Pons (tissue), 1 donor: ENCODE measurements at places on chromosomes 13 and 19.

DNA sequence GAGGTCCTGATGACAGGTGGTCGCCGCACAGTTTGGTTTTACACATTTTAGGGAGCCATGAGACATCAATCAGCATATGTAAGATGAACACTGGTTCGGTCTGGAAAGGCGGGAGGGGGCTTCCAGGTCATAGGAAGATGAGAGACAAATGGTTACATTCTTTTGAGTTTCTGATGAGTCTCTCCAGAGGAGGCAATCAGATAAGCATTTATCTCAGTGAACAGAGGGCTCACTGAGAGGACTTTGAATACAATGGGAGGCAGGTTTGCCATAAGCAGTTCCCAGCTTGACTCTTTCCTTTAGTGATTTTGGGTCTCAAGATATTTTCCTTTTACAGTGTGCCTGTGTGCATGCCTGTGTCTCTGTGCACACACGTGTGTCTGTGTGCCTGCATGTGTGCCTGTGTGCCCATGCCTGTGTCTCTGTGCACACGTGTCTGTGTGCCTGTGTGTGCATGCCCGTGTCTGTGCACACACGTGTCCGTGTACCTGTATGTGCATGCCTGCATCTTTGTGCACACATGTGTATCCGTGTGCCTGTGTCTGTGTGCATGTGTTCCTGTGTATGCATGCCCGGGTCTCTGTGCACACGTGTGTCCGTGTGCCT lies 35.5 kb upstream of the TMEM255B start:
- DNase-seq: no peak

DNA sequence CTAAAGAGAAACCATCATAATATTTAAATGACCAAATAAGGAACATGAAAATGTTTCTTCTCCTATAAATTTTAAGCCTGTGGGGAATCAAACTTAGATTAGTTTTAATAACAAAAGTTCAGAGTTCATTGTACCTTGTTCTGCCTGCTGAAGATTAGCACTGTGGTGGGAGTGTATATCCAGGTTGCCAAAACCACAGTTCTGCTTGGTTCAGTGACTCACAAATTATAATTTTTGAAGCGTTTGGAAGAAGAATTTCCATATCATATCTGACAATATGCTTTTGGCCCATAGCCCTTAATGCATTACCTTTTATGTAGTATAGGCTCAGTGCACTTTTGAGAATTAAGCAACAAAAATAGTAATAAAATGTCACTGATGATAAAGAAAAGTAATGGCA lies 545.2 kb downstream of the GPC6 start:
- DNase-seq: no peak

DNA sequence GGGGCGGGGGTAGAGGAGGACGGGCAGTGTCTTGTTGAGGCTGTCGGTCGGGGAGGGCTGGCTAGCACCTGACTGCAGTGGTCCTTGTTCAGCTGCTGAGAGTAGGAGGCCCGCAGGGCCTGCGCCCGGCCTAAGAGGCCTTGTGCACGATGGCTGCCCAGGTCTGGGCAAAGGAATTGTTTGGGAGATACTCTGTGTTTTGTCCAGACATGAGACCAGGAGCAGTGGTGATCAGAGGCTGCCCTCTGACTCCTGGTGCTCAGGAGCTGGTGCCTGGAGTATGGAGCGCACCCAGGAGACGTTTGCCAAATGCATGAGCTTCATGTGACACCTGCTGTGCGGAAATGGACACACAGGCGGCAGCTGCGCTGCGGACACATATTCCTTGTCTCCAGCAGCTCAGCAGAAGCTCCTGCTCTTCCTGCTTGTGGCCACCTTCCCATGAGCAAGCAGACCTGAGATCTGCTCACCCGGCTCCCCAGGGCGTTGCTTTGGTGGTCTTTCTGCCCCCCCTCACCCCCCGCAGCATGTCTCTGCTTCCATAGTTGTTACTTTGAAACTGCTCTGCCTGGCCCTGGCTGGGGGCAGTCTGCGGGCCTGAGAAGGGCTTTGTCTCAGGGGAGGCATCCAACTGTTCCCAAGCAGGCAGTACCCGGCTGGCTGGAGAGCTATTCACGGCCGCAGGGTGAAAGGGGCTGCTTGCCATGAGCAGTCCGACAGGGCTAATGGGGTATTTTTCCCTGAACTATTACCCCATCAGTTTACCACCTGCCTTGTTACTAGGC lies 163.9 kb downstream of the TEX29 start:
- no peak for DNase-seq

GRCh38 chr19:39032063-39032918 lies at the start of gene FBXO27:
Gene FBXO27, minus strand, starts transcription at chr19:39032549. Its CDS starts 322 bp downstream, at chr19:39032227.
- peak; percentile 11 for DNase-seq

DNA sequence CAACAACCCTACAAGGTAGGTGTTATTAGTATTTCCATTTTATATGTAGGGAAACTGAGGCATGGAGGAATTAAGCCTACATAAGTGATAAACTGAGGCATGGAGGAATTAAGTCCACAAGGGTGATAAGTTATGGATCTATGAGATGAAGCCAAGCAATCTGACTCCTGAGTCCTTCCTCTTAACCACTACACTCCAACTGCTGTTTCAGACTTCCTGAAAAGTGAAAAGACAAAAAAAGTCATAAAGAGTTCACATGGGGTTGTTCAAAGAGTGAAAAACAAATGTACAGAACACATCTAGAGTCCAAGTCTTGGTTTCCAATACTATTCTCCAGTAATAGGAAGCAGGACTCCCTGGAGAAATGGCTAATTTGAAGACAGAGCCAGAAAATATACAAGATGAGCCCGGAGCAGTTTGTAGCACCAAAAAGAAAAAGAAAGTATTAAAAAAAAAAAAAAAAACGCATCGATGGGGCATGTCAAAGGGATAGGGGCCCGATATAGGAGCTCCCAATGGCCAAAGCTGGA lies 12.1 kb downstream of the CRYL1 start:
- DNase-seq: no peak

DNA sequence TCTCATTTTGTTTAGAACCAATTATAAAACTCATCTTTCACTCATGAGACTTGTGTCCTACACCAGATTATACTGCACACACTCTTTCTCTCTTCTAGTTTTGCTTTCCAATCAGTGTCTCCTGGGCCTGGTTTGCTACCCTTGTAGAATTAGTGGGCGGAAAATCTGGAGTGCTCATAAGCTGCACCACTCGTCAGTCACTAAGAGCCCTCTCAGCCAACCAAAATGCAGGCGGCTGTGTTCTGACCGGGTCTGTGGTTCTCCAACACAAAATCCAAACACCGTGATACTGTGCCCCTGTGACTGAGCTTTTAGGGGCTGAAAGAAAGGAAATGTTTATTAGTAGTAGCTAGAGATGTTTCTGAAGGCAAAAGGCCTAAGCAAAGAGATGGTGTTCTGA lies 83.7 kb upstream of the OBI1 start:
- no peak for DNase-seq

GRCh38 chr19:16197188-16197621 lies 506 bp upstream of the AP1M1 start:
- no peak for DNase-seq
